Stimulated activated CD4-positive, alpha-beta T cell treated with anti-CD3 and anti-CD28 coated beads, Interleukin-15, amount 100 ng/mL, for 48 hours (primary cell): ENCODE measurements at places on chromosomes 5 and 9.

- DNase-seq, result no peak
These were observed 31.1 kb upstream of the TRIM14 start for GRCh38 chr9:98150164-98150563.

DNA sequence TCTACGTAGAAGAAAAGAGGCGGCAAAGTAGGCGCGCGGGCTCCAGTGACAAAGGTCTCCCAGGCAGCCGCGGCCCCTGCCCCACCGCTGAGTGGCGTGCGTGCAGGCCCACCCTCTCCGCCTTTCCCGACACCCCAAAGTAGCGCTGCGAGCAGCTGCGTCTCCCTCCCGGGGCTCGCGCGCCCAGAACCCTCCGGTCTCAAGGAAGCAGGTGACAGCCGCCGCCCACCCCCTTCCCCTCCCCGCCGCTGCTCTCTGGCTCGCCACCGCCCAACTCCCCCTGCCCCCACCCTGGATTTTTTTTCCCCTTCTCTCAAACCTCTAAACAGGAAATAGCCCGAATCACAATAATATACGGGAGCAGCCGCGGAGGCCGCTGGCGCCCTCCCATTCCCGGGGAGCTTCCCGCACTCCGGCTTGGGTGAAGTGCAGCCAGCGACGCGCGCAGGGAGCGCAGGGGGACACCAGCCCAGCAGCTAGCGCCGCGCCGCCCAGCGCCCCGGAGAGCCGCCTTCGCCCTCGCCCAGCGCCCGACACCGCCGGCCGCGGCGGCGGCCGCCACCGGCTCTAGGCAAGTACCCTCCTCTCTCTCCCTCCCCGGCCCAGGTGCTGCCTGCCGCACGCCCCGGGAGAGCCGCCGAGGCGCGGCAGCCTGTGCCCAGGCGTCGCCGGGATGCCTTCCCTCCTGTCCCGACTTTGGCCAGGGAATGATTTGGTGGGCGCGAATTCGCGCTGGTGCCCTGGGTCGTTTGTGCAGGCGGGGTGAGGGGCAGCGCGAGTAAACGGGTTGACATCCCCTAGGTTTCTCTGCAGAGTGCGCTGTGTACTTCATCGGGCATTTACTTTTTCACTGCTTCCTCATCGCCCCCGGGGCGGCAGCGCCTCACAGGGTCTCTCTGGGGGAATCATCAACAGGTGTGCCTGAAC, 52.7 kb upstream of the TJP2 start:
- DNase-seq, result no peak

GRCh38 chr5:141585594-141585993, 33.2 kb downstream of the DIAPH1 start:
- no peak for DNase-seq

GRCh38 chr9:124257844-124258606, at the start of gene NEK6:
NEK6 (plus strand) TSS chr9:124257949; CDS start chr9:124301965, 44,016 bp downstream.
- DNase-seq, result no peak

DNA sequence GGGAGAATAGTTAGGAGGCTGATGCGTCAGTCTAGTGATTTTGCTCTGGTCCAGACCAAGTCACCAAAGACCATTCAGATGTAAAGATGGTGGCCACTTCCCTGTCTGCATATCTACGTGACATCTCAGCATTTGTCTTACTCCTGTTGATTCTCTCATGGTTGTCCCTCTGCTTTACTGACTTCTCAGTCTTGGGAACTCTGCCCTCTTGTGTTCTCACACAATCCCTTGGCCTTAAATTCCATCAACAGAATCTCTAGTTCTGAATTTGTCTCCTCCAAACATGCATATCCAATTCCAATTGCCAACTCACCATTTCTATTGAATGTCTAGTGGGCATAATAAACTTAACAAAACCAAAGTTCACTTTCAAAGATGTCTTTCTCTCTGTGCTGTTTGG, 147.8 kb downstream of the SLC24A2 start:
- no peak for DNase-seq

GRCh38 chr9:84788803-84789462, 119.4 kb downstream of the NTRK2 start:
- DNase-seq, result no peak
